Suppressor macrophage treated with lipopolysaccharide for 1 hour (primary cell): ENCODE measurements at places on chromosomes 12 and 14.

DNA sequence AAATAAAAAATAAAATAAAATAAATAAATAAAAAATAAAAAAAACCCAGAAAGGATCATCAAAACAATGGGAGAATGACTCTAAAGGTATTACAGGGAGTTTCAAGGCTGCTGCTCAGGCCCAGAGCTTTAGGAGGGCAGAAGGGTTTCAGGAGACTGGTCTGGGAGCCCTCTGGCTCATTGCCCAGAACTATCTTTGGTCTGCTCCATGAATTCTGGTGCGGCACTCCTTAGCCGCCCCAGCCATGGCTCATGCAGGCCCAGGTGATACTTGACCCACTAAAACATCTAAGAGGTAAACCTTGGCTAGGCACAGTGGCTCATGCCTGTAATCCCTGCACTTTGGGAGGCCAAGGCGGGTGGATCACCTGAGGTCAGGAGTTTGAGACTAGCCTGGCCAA, 14.7 kb upstream of the TMED10 start:
- DNase-seq = no peak

- DNase-seq = no peak
Observed at GRCh38 chr14:90656973-90657372, 159.3 kb downstream of the TTC7B start.

- no peak for DNase-seq
Observed at GRCh38 chr14:54258382-54258781, 138.4 kb upstream of the CDKN3 start.

DNA sequence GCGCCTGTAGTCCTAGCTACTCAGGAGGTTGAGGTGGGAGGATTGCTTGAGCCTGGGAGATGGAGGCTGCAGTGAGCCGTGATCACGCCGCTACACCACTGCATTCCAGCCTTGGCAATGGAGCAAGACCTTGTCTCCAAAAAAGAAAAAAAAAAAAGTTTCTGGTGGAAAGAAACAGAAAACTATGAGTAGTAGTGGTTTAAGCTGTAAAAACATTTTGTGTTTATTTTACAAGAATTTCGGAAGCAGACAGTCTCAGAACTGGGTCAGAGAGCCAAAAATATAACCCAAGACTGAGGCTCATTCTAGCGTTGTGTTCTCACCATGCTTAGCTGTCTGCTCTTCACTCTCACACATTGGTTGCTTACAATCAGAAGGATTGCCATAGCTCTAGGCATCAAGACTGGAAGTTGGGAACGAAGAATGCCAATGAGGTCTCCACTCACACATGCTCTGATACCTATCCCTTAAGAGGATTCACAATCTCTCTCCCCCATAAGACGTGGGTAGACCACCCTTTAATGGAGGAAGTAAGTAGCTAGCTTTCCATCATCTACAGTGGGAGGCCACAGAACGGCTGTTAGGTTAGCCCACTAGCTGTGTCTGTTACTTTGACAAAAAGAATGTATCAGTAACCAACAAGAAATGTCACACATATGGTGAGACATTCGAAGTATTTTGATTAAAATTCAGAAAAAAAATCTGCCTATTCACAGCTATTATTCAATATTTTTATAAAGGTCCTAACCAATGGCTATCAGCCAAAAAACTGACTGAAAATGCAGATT, 117.6 kb upstream of the RASSF8 start:
- no peak for DNase-seq

DNA sequence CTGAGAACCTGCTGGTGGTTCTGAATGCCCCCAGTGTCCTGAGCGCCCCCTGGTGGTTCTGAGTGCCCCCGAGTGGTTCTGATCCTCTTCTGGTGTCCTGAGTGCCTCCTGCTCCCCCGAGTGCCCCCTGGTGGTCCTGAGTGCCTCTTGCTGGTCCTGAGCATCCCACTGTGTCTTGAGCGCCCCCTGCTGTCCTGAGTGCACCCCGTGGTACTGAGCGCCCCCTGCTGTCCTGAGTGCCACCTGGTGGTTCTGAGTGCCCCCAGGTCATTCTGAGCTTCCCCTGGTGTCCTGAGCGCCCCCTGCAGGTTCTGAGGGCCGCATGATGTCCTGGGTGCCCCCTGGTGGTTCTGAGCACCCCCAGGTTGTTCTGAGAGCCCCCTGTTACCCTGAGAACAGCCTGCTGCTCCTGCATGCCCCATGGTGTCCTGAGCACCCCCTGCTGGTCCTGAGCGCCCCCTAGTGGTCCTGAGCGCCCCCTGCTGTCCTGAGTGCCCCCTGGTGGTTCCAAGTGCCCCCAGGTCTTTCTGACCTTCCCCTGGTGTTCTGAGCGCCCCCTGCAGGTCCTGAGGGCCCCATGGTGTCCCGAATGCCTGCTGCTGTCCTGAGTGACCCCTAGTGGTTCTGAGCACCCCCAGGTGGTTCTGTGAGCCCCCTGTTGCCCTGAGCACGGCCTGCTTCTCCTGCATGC, 1165.4 kb downstream of the TMEM121 start:
- DNase-seq = peak; percentile 61

- DNase-seq = no peak
Observed at GRCh38 chr12:57553343-57554202, 3.7 kb downstream of the KIF5A start.

GRCh38 chr14:93959239-93960107, 16.9 kb downstream of the ASB2 start:
- DNase-seq = peak; percentile 94

GRCh38 chr12:53483225-53483978, 15.9 kb downstream of the MAP3K12 start:
- DNase-seq = no peak

GRCh38 chr12:112121780-112122565, 3.4 kb upstream of the TRAFD1 start:
- peak; percentile 33 for DNase-seq

DNA sequence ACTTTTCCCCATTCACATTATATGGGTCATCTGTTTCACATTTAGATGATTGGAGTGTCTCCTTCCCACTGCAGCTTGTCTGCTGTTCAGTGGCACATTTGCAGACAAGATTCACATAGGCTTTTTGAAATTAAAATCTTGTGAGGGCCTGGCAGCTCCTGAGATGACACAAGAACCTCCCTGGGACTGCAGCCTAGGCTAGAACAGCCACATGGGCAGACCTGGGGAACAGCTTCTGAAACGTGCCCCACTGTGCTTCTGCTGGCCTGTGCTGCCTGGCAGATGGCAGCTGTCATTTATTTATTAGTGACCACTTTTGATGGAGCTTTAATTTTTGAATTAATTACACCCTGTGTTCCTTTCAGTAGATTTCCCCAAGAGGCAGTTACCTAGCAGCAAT, 137.4 kb downstream of the GRIP1 start:
- DNase-seq = no peak

DNA sequence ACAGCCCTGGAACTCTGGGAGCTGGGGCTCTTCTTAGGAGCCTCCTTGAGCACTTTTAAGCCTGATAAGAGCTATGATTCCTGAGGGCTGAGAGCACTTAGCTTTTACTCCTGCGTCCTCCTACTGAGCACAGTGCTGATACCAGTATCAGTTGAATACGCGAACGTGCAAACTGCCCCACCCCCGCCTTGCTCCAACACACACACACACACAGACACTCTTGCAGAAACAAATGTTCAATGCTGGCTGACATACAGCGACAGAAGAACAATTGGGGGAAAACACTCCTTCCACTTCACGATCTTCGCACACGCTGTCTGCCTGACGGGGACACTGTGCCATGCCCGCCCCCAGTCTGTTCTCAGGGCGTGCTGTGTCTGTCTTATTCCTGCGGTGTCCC, 57.2 kb upstream of the DLK1 start:
- DNase-seq = no peak

DNA sequence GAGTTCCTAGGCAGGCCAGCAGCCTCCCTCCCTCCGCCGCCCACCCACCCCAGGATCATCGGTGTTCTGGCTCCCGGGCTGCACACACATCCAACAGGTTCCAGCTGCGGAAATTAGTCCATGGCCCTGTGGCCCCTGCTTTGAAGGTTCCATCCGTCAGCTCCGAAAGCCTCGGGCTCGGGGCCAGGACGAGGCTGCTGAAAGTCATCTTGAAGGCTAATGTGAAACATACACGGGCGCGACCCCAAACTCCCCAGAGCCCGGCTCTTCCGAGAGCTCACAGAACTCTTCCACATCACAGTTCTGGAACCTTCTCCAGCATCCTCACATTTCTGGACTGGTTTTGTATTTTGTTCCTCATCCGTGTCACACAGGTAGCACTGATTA, 19.8 kb downstream of the KDM2B start:
- DNase-seq = no peak

DNA sequence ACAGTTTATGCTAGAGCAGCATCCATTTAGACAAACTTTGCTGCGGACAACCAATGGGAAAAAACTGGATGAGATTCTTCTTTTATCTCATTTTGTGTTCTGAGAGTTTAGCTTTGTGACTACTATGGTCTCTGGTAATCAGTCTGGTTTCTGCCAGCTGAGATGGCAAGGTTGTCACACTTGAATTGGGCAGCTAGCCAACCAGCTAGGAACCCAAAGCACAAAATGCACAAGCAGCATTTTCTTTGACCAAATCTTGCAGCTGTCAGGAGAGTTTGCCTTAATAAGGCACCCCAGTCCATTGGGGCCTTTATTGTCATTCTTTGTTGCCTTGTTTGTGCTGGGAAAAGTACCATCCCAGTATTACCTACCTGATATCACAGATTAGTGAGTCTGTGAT, 34.0 kb upstream of the ETV6 start:
- DNase-seq = no peak

DNA sequence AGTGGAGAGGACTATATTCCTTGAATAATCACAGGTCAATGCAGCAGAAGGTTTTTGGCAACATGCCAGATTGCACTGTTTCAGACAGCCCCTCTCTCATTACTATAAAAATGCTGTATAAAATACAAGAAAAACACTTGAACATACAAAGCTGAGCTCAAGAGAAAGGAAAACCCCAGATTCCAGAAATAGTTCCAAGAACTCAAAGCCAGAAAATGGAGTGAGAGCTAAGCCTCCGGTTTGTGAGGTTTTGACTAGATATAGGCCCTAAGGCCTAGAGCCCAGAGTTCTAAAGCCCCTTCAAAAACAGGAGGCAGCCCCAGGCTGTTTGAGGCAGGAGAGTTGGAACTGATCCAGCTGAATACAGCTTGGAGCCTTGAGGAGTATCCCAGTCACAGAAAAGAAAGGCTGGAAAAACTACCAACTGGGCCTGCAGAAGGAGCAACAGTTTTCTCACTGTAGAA, 29.4 kb upstream of the ACTN1 start:
- DNase-seq = no peak

GRCh38 chr12:132528564-132529106, 38.7 kb downstream of the FBRSL1 start:
- no peak for DNase-seq

DNA sequence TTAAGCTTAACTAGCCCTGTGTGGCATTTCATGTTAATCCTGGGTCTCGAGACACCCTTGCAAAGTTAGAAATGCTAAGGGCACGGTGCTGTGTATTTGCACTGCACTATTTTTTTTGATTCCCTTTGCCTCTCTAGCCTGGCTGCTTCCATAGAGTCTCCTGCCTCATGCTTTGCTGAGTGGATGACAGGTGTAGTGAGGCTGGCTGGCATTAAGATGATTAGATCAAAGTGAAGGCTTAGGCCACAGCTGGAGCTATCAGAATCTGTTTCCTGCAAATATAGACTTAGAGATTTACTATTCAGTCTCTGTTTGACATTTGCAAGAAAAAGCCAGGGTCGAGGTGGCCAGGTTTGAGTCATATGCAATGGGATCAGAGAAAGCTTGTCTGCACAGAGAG, 791.1 kb downstream of the AACS start:
- DNase-seq = no peak

- DNase-seq = peak; percentile 75
Observed at GRCh38 chr14:64444984-64445845, 20.1 kb upstream of the AKAP5 start.

GRCh38 chr14:70186900-70187451, 1.8 kb downstream of the SLC8A3 start:
- peak; percentile 28 for DNase-seq

- DNase-seq = no peak
Observed at GRCh38 chr12:117093918-117094630, 5.1 kb downstream of the TESC start.

DNA sequence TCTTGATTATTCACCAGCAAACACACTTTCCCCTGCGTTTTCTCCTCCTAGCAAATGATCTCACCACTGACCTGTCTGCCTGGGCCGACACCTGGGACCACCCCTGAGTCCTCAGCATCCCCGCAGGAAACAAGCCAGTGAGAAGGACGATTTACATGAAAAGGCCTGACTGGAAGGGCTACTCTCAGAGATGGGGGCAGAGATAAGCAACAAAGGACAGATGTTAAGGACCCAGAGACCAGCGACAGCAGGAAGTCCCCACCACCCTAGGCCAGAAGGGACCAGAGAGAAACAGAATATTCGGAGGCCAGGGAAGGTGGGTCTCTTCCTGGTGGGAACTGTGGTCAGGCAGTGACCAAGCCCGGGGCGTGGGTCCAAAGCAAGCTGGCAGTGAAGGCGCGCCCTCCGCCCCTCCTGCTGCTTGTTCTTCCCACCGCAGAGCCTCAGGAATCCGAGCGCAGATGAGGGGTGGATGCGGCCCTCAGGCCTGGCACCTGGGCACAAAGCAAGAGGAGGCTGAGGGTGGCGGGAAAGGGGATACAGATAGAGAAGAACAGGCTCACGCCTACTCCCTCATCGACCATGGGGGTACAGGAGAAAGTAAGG, 55.8 kb downstream of the STX2 start:
- no peak for DNase-seq

GRCh38 chr12:123075646-123076171, 75.2 kb downstream of the PITPNM2 start:
- DNase-seq = no peak

DNA sequence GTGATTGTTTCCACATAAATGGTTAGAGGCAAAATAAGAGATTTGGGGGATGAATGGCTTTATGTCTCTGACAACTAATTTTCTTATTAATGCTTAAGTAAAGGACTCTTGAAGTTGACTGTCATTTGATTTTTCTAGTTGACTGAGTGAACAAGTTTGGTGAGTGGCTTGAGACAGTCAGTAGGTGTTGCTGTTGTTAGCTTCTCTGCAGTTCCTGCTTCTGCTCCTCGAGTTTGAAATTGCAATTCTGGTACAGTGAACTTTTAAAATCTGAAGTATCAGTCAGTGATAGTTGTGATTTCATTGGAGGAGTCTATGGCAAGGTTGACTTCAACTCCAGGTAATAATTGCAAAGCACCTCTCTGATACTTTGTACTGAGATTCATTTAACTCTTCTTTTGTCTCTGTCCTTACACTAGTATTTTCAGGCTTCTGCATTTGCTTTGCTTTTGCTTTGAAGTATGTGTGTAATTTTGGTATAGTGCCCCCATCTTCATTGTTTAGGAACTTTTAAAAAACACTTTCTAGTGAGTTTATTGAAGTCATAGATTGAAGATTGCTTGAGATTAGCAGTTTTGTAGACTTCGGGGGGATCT, 415.5 kb downstream of the PCNX1 start:
- DNase-seq = peak; percentile 57
